ENCODE measurements at places on chromosomes 6 and 20.

GRCh38 chr6:77383026-77383425, 80.3 kb downstream of the HTR1B start:
- DNase-seq, result no peak

GRCh38 chr20:52991830-52992229, 19.7 kb downstream of the TSHZ2 start:
- DNase-seq, result peak; percentile 4

- peak; percentile 71 for DNase-seq
Observed at GRCh38 chr6:26233649-26234420, 131.2 kb upstream of the BTN3A2 start.

DNA sequence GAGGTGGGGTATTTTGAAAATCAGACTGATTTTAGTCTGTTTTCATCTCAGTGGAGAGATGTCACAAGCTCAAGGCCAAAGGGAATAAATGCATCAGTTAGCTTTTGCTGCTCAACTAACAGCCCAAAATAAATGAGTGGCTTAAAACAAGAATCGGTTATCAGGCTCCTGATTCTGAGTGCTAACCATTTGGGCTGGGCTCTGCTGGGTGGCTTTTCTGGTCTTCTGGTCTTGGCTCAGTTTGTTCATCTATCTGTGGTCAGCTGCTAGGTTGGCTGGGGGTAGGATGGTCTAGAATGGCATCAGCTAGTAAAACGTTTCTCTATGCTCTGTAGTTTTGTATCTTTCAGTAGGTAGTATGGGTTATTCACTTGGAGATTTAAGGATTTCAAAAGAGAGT, 357.5 kb upstream of the JAG1 start:
- DNase-seq, result no peak

DNA sequence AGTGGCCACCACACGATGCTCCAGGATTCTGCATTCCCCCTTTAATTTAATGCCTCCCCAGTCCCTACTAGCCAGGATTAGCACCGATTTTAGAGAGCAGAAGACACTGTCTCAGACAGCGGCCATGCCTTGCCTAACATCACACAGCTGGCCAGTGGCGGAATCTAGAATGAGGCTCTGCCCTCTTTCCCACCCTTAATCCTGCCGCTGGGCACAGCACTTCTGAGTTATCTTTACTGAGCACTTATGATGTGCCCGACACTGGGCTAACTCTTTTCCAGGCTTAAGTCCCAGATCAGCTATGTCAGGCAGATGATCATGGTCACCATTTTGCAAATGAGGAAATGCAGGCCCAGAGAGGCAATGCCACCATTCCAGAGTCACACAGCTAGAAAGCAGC, 5.6 kb upstream of the BPIFA2 start:
- DNase-seq, result no peak

Data from suppressor macrophage treated with lipopolysaccharide for 1 hour (primary cell).